LoVo (cell line): ENCODE measurements at places on chromosomes 7 and 10.

DNA sequence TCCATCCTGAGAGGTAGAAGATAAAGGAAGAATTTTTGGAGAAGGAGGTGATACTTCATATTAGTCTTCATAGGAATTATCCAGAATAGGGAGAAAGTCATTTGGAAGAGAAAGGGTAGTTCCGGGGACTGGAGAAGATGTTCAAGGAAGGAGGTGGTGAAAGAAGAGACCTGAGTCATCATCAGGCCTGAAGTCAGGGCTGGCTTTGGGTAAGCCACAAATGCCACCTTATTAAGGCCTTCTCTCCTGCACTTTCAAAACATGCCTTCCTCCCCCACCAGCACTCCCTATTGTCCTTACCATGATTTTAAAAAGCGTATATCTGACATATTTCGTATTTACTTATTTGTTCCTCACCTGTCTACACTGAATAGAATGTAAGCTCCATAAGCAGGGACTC, 112.2 kb upstream of the LRGUK start:
- no peak for DNase-seq

DNA sequence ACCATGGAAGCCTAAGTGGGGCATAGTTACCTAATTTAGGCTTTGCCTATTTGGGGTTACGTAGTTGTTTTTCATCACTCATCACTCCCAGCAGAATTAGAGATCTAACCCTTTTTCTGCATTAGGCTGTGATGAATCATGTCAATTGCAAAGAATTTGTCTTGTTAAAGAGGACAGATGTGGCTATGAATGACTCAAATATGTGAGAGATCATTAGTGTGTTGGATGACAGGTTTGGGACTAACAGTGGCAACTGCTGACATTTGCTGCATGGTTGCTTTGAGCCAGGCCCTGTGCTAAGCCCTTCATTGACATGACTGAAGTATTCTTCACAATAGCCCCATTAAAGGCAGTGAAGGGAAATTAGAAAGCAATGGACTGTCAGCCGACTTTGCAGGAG, 83.4 kb upstream of the BMPER start:
- no peak for DNase-seq

- peak; percentile 77 for DNase-seq
Measured at GRCh38 chr7:80488851-80489370, 23.0 kb downstream of the GNAT3 start.

DNA sequence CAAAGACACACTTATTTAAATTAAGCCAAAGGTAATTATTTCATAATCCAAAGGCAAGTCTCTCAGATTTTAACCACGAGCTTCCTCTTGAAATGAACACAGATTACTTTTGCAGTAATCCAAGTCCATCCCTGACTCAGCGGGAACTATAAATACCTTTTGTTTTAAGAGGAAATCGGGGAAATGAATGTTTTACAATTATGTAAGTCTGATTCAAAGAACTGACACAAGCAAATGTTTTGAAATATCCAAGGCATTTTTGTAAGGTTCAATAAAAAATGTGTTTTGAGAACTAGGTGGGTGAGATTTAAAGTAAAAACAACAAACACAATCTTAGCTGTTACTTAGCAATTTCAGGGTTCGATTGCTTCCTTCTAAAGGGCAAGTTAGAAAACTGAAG, 179.8 kb upstream of the ASAH2 start:
- DNase-seq, result no peak

DNA sequence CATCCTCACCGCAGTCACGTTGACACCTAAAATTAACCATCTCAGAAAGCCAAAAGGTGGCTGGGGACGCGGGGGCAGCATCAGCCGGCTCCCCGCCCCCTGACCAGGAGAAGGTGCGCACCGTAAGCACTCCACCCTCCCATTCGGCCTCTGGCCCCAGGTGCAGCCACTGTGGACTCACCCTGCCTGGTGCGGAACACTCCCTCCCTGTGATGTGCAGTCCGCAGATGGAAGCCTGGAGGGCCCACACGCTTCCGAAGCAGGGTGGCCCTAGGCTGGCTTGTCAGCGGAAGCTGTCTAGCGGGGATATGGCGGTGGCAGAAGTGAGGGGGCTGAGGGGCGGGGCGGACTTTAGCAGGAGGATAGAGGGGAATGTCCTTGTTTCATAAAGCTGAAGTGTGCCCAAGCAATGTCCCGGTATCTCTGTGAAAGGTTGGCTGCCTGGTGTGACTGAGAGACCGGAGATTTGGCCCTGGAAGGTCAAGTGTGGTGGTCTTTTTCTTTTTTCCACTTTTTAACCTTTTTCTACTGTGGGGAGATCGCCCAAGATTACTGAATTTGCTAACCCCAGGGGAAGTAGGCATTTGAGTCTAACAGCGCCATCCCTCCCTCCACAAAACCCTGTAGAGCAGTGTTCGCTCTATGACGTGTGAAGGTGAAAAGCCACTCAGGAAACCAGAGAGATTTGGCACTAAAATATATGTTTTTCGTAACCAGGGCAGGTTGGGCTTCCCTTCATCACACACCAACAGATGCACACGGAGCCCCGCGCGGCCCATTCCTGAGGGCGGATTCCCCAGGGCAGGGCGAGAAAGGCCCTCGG, 74.7 kb downstream of the CXCL12 start:
- no peak for DNase-seq
